ENCODE measurements at places on chromosomes 12 and 14. TPM values are rescaled to one million over a fixed set of nuclear protein-coding genes. Genes with fewer than 3 reads are reported as not detected.

DNA sequence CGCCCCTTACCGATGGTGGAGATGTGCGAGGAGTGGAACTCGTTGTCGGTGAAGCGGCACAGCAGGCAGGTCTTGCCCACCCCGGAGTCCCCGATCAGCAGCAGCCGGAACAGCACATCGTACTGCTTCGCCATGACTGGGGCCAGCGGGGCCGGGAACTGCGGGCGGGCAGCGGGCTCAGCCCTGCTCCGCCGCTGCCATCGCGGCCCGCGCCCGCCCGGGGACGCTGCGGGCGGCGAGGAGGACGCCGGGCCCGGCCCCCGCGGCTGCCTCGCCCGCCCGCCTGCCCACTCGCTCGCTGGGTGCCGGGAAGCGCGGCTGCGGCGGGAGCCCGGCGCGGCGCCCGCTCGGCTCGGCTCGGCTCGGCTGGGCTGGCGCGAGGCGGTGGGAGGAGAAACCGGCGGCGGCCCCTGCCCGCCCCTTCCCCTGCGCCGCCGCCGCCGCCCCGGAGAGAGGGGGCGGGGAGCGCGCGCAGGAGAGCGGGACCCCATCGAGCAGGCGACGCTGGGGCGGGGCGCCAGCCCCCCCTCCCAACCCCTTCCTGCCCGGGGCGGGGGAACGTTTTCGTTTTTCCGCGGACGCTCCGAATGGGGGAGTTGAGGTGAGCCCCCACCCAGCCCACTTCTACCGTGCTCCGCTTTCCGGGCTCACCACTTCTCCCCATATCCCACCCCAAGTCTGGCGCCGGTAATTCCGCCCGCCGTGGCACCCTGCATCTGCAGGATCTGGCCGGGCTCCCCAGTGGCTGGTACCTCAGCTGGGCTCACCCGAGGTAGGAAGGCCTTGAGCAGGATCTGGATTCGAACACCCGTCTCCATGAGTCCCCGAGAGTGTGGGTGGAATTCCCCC is at the start of gene RAB15:
Gene RAB15, minus strand, starts transcription at position 394 of the 849 bp plus-strand sequence. Its CDS starts 260 bp downstream, at position 134.
- peak; percentile 48 for DNase-seq

DNA sequence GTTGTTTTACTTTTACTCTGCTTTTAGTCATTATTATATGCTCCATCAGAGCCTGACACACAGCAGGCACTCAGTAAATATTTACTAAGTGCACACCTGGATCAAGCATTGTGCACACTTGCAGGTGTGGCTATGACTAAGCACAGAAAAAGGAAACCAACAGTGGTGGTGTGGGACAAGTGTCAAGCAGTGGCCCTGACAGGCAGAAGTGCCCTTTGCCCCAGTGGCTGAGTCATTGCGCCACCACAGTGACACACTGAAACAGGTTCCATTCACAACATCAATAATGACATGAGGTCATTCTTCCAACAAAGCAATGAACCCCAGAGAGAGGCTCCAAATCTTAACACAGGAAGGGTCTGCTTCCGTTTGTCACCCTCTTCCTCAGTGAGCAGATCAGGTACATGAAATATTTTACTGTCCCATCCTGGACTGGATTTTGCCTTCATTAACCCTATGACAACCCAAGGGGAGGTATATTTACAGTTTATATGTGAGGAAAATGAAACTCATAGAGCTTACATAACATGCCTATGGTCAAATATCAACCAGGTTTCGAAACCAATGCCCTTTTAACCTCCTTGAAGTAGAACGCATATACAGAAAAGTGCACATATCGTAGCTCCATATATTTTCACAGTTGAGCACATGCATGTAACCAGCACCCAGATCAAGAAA is 82.6 kb upstream of the GTF2A1 start:
- peak; percentile 96 for DNase-seq

GRCh38 chr14:90760591-90761316 is 55.5 kb downstream of the TTC7B start:
- no peak for DNase-seq

DNA sequence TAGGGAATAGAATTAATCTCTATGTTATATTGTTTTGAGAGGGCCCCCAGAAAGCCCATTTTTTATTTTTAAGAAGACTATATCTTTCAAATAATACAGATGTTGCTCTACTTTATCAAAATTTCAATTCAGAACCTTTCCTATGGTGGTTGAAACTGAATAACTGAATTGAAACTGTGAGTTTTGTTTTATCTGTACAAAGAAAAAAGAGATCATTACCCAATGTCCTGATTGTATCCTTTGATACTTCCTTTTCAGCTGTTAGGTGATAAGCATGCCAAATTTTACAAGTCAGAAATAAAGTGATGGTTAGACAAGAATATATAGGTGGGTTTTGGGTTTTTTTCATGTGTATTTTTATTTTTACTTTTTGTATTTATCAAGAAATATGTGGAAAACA is 1293.1 kb upstream of the USP15 start:
- DNase-seq = no peak

The CFAP251 gene
- total RNA-seq = 0.29 TPM

DNA sequence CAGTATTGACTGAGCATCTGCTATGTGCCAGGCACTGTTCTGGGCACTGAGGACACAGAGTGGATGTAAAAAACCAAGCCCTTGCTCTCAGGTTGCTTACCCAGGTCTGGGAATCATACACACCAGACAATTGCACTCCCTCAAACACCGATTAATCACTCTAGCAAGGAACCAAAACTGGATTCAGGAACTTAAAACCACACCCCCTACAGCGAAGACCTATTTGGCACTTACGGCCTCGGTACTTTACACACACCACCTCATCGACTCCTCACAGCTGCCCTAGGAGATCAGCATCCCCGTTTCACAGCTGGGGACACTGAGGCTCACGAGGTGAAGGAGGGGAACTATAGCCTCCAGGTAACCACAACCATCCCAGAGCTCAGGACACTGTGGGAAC is 1.6 kb downstream of the GLTP start:
- no peak for DNase-seq

The TMEM132C gene
- total RNA-seq = under 0.01 TPM

DNA sequence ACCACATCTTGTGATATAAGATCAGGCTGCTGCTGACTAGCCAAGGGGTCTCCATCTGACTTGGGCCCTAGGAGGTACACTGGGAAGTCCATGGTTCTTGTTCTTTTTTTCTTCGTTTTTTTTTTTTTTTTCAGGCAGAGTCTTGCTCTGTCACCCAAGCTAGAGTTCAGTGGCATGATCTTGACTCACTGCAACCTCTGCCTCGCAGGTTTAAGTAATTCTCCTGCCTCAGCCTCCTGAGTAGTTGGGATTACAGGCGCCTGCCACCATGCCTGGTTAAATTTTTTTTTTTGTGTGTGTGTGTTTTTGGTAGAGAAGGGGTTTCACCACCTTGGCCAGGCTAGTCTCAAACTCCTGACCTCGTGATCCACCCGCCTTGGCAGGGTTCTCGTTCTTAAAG is 178.2 kb downstream of the RMST start:
- DNase-seq = no peak

GRCh38 chr12:108595711-108596647 is 1.9 kb downstream of the TMEM119 start:
- DNase-seq = no peak

GRCh38 chr12:95522692-95523091 is 28.6 kb downstream of the USP44 start:
- no peak for DNase-seq

The LRP1-AS gene
- not detected for total RNA-seq

DNA sequence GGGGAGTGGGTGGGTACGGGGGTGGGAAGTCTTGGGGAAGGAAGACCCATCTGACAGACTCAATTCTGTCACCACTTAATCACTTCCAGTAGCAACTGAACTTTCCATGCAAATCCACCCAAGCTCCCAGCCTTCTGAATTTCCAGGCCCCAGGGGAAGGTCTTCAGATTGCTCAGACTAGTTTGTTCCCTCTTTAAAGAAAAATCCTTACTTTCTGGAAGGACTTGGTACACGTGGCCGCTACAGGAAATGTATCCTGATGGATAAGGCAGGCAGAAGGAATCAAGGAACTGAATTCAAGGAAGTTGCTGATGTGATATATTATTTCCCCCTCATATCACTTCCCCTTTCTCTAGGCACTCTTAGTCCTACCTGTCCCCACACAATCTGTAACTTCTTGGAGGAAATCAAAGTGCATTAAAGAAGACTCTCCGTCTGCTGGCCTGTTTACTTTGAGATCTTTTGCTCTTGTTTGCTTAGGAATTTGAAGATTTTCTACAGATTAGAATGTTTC is 6.4 kb downstream of the NFKBIA start:
- no peak for DNase-seq

- DNase-seq = no peak
These were observed 65.3 kb downstream of the CACNA1C start for GRCh38 chr12:2118061-2118460.

- no peak for DNase-seq
These were observed 254.7 kb upstream of the TBX3 start for GRCh38 chr12:114938487-114939210.

DNA sequence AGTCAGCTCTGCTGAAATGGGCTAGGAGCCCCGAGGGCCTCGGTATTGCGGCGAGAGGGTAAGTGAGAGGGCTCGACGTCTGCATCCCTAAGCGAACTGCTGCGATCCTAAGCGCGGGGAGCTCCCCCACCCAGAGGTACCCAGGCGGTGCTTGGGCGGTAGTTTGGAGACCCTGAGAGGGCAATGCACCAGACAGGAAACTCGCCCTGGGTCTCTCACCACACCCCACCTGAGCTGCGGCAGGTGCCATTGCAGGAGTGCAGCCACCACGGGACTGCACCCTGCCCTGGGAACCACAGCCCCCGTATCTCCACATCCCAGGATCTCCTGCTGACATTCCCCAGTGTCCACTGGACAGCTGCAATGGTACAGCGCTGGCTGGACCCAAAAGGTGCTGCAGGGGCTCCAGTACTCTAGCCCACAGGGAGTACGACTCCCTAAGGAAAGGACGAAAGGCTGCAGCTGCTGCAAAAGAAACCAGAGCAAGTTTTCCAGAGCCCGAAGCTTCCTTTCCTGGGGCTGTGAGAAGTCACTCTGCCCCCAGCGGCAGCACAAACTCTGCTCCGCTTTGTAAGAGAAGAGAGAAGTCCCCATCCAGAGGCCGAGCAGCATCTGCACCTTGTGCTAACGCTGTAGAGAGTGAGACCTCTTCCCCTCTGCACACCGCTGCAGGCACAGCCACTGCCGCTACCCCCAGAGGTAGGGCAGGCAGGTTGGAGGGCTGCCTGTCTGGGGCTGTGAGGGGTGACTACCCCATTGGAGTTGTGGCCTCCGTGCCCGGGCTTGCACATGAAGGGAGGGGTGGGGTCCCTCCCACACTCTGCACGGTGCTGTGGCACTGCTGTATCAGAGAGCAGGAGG is 31.1 kb upstream of the MON2 start:
- peak; percentile 79 for DNase-seq

GRCh38 chr14:76100236-76100635 is 51.5 kb upstream of the GPATCH2L start:
- DNase-seq = no peak

The RNASE1 gene
- total RNA-seq = 148 TPM

The CELA1 gene
- not detected for total RNA-seq

DNA sequence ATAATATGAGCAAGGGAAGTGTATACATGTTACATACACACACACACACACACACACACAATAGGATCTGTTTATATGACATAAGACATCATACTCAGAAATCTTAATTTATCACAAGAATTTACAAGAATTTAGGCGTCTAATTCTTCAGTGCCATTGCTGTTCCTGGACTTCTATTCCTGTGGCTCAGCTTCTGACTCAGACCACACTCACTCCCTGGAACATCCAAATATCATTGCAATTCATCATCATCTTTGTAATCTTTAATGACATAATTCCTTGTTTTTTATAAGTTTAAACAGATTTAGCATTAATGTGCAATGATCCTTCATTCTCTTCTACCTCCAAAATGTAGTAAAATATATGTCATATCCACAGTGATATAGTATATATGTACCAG is 544.2 kb downstream of the FOXG1 start:
- no peak for DNase-seq

DNA sequence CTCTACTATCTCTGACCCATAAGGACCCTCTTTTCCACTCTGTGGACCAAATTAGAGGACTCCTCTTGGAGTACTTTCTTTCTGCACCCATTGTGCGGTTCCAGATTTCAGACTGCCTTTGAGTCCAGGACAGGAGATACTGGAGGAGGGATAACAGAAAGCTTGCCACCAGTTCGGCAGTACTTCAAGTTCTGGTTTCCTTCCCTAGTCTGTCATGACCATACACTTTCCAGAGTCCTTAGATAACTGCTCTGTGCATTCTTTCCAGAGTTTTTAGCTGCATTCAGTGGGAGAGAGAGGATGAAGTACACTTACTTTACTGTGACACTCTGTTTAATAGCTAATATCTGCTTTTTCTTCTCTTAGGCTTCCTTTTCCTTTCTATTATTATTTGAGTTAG is 54.8 kb upstream of the OSBPL8 start:
- peak; percentile 13 for DNase-seq

DNA sequence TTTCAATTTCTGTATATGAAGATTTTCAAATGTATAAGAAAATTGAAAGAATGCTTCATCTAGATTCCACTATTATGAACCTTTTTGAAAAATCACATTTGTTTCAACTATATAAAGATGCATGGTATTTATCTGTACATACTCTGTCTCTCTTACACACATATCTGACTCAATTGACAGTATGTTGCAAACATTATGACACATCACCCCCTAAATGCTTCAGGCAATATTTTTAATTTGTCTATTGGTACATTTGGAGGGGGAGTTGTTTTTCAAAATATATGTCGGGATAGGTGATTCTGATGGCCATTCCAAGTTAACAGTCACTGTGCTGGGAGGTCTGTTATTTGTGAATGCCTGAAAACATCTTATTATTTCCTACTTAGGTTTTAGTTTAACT is 14.4 kb downstream of the PCNX1 start:
- DNase-seq = no peak

DNA sequence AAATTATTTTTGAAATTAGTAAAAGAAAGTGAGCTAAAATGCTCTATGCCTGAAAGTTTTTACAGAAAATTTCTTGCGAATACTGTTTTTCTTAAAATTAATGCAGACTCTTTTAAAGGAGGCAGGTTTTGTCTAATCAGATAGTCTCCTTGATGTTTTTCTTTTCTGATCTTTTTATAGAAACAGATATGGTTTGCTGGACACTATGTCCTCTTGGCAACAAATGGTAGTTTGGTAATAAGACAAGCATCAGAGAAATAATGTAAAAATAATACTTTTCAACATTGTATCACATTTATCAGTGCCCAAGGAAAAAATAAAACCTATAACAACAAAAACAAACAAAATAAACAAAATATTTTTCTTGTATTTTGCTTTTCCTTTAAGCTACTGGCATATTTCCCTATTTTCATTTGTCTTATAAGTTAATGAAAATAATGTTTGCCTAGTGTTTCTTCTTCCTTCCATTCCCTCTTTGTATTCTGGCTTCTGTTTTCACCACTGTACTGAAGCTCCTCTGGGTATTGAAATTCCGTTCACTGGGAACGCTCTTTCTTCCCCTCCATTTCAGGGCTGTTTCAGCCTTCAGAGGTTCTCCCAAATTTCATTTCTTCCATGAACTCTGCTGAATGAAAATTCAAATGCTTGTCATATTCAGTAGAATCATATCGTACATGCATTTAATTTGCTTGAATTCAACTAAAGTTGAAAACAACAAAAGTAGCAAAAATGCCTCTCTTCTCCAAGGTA is 115.3 kb downstream of the TRMT5 start:
- no peak for DNase-seq

GRCh38 chr12:50387487-50387886 is 8.9 kb downstream of the FAM186A start:
- no peak for DNase-seq
